ENCODE measurements at places on chromosomes 7 and 10.

DNA sequence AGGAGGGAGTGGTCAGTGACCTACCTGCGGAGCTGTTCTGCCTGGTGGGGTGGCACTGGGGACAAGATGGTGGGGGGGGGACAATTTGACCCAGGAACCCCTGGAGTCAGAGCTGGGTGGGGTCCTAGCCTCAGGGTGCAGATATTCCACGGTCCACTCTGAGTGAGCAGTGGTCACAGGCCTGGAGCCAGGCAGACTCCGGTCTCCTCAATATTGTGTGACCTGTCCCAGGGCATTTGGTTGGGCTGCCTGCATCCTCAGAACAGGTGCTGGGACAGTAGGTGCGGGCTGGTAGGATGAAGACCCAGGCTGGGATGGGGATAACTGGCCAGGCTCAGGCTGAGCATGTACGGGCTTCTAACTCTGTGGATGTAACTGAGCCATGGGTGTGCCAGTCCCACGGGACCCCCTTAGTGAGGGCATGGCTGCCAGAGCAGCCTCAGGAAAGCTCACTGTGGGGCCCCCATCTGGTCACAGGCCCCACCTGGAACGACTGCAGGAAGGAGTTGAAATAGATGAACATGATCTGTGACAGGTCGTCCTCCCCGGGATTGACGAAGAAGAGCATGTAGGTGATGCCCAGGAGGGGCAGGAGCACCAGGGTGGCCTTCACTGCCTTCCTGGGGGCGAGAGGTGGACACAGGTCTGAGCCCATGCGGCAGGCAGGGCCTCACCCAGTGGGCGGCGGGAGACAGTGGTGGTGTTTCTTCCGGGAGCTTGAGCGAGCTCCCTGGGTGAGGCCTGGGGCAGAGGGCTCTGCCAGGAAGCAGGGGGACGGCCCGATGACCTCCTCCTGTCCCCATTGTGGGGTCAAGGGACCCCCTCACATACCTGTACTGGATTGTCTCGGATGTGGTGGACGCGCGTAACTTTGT lies 26.9 kb downstream of the CRHR2 start:
- DNase-seq: no peak

DNA sequence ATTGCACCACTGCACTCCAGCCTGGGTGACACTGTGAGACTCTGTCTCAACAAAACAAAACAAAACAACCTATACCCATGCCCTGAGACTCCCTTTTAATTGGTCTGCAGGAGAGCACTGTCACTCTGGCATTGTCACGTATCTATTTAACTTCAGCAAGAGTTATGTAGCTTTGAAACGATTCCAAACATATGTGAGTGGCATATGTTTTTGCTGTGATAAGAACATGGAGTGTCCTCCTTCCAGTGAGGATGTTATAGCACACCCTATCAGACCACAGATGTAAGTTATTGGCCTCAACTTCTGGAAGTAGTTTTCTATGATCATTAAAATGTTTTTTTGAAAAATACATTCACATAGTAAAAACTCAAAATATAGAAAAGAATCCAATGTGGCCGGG lies 15.5 kb upstream of the DNAJC12 start:
- no peak for DNase-seq

- no peak for DNase-seq
Measured at GRCh38 chr10:16999665-17000451, 129.8 kb downstream of the CUBN start.

DNA sequence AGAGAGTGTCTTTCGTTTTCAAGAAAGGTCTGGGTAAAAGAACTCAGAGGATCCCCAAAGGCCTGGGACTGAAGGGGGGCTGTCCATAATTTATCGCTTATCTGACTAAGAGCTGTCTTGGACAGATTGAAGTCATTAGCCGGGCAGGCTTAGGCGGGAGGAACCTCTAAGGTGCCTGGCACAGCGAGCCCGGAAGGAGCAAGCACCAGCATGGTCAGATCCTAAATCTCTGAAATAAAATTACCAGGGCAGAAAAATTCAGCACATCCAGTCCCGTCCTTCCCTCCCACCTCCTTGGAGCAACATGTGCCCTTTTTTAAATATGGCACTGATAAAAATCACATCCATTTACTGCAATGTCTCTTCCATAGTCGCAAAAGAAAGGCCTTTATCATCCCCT lies 86.8 kb downstream of the FAM204A start:
- no peak for DNase-seq

DNA sequence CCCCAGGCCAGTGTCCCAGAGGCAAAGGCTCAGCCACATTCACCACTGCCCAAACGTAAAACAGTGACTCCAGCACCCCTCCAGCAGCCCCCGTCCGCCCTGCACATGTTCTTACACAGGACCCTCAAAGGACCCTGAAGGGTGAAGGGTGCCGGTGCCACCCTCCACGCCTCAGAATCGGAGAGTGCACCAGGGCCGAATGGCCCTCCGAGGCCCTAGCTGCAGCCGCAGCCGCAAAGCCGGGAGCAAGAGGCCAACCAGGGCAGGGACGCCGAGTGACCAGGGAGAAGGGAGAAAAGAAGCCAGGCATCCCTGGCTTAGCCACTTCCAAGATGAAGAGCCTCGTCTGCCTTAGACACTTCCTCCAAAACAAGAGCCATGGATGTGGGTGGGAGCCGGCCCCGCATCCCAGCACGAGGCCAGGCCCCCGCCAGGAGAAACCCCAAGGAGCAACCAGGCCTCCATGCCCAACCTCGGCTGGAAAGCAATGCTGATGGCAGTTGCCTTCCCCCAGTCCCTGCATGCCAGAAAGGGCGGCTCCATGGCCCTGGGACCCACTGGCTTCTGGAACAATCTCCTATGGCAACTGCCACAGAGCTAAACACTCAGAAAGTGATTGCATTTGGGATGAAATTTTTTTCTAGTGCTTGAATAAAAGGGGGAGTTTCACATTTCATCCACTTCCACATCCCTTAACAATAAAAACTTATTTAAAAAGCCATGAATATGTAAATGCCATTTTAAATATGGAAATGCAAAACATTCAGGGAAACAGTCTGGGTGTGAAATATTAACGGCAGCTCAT lies 92.3 kb downstream of the MAD1L1 start:
- DNase-seq: no peak

DNA sequence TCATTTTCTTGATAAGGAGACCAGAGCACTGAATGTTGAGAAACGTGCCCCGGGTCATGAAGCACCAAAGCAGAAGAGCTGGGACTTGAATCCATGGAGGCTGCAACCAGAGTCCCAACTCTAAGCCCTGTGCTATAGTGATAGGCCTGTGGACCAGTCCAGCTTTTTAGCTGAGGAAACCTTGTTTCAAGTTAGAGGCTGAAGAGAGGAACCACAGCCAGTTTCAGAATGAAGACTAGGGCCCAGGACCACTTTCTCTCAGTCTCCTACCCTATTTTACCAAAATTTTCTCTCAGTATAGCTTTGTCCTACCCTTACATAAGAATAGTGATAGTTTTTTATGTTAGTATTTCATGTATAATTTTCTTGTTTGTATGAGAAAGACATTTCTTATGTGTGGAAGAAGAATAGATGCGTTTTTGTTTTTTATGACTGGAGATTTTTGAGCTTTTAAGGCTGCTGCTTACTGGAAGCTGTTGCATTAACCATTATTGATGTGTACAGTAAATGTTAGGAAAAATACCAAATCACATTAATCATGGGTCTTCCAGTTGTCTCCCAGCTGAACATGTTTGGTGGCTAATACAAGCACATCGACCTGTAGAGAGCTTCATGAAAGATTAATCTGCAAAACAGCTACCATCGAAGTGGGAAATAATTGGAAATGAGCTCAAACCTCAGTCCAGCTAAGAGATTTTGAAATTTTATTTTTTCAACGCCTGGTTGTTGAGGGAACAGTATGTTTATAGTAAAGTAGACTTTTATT lies 45.0 kb upstream of the CSTF2T start:
- DNase-seq: no peak

DNA sequence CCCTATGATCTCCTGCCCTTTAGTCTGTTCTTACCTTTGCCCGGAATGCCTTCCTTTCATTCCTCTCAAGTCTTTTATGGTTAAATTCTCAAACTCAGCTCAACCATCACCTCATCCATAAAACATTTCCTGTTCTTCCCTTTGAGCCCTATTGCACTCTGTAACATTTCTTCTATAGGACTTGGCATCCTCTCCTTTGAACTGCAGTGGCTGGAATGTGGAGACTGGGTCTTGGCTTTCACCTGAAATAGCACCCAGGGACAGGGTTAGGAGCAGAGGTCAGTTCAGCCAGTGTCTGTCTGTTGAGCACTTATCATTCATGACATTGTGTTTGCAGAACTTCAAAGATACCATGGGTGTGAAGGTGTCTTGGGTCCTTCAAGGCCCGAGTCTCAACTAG lies 7.2 kb downstream of the NFE2L3 start:
- DNase-seq: no peak

GRCh38 chr10:27664461-27664860 lies 81.2 kb downstream of the MKX start:
- no peak for DNase-seq

- no peak for DNase-seq
Measured at GRCh38 chr10:94316560-94316959, 46.2 kb downstream of the NOC3L start.

- DNase-seq: no peak
Measured at GRCh38 chr10:75294518-75294865, 58.7 kb upstream of the COMTD1 start.

- no peak for DNase-seq
Measured at GRCh38 chr7:130223646-130224045, 16.0 kb downstream of the SSMEM1 start.

GRCh38 chr10:30420766-30421165 lies 13.2 kb upstream of the MAP3K8 start:
- DNase-seq: no peak

DNA sequence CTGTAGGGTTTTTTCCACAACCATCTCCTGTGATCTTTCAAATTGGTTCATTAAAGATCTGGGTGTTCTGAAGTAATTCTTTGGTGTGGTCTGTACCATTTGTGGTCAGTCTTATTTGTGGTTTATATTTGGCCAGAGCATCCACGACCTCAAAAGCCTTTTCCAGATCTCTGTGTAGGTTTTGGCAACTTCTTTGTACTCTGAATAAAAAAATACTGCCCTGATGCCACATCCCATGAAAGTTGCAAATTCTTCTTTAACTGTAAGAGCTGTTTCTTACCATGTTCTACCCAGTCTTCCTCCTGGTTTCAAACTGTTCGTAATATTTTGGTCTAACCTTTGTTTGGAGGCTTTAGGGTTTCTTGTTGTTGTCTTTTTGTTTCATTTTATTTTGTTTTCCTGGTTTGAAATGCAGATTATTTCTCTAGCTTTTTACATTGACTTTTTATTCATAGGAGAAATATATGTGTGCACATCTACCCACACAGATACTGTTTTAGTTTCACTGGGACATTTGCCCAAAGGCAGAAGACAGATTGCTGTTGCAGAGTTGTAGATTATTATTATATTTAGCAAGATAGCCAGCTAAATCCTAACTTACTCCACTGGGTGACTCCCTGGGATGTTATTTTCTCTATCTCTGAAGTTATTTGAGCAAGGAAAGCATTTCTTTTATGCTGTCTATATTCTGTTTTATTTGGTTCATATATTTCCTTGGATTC lies 123.2 kb upstream of the SAMD8 start:
- no peak for DNase-seq

DNA sequence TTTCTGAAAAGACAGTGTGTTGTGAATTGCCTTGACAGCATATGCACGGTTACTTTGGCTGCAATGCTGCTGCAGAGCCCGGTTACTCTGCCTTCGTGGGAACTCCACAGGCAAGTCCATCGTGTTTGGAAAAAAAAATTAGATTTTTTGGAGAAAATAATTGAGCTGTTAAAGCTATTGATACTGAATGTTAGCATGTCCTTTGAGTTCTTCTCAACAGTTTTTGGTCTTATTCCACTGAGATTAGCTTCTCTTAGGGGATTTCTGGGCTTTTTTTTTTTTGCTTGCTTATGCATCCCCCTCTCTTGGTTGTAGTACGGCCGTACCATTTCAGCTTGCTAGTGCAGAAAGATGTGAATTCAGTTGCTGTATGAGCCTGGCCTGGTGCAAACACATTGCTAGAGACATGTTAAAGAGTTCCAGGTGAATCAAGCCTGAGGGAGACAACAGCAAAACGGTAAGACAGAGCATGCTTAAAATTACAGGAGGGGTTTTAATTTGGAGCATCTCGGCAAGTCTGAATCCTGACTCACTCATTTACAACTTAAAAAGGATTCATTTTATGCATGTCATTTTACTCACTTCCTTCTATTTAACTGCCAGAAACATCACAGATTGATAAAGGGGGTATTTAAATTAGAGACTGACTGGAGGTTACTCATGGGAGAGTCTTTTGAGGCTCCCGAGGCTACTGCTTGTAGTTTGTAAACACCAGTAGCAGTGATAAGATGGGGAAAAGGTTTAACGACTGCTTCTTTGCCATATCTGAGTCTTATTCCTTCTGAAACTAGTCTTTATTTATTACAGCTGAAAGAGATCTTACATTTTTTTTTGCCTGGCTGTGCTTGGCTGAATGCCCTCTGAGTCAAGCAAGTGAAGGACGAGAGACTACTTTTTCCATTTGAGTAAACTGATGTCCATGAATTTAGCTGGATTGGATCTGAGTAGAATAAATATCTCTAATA lies 113.7 kb downstream of the CDK14 start:
- DNase-seq: no peak

GRCh38 chr7:39910108-39910869 lies 39.8 kb upstream of the CDK13 start:
- no peak for DNase-seq

DNA sequence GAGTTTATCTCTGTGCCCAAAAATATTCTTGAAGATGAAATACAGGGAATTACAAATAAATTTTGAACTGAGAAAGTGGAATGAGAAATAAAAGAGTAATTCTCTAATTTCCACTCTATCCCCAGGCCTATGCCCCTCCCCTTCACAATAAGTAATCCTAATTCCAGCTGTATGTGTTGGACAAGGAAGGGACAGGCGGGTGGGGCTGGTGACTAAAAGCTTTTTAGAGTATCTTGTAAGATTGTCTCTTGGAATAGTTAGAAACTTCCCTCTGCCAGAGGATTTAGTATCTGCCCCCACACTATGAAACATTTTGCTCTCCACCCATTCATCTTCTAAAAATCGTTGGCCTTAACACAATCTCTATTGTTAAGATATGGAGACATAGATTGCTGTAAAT lies 199.2 kb downstream of the MBL2 start:
- DNase-seq: no peak

- DNase-seq: no peak
Measured at GRCh38 chr10:126049759-126050700, 153.7 kb downstream of the FANK1 start.

DNA sequence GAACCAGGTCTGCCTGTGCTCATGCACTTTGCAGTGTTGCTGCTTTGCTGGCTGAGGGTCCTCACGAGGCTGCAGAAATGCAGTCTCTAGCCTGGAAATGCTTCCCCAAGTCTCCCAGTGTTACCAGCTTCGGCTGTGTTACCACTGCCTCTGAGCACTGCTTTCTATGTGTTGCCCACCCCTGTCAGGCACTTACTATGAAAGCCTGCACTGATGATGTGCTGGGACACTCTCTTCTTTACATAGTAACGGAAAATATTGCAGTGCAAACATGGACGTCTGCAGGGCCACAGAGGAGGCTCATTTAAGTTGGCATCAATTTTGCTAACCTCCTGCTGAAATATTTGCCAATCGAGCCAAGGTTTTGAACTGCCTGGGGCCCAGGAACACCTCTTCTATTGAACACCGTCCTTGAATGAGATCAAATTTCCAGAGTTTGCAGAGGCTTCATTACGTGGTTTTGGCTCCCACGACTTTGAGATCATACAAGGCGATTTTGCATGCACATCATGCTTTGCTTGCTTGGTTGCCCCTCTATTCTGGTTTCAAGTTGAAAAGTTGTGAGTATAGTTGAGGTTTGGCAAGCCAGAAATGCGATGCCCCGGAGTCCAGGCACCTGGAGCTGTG lies 404.7 kb upstream of the PODXL start:
- DNase-seq: no peak

Data from retinal pigment epithelial cell (primary cell).